ENCODE measurements at places on chromosomes 6 and 20. TPM values are rescaled to one million over a fixed set of nuclear protein-coding genes. Genes with fewer than 3 reads are reported as not detected.

RBPJL gene
- not detected for total RNA-seq

PHACTR1 gene
- 0.11 TPM for total RNA-seq

JARID2 gene
- 10.1 TPM for total RNA-seq

HLA-DRB5 gene
- not detected for total RNA-seq

PPP1R16B gene
- 0.15 TPM for total RNA-seq

PSORS1C1 gene
- total RNA-seq: 4.6 TPM

SIM1 gene
- total RNA-seq: not detected

FAXC gene
- 5.9 TPM for total RNA-seq
